ENCODE measurements at places on chromosomes 12 and 14. TPM values are rescaled to one million over a fixed set of nuclear protein-coding genes. Genes with fewer than 3 reads are reported as not detected.

The SLC25A21 gene
- not detected for total RNA-seq

The PPP1R1A gene
- total RNA-seq: not detected

The CDCA4 gene
- total RNA-seq: 15.6 TPM

The PRB2 gene
- not detected for total RNA-seq

The NELL2 gene
- 212 TPM for total RNA-seq

The HPD gene
- total RNA-seq: 0.58 TPM

The POTEG gene
- not detected for total RNA-seq

The CLEC2A gene
- not detected for total RNA-seq

The KLRC4 gene
- 17.3 TPM for total RNA-seq

The TAS2R42 gene
- total RNA-seq: not detected

The PIWIL1 gene
- not detected for total RNA-seq

The DENND5B gene
- total RNA-seq: 1.2 TPM

The FOXG1 gene
- not detected for total RNA-seq

The CLEC14A gene
- not detected for total RNA-seq

The LYZ gene
- 7.8 TPM for total RNA-seq

The MGST1 gene
- total RNA-seq: not detected

The ADCY4 gene
- total RNA-seq: 8.5 TPM

The PKP2 gene
- total RNA-seq: 1.3 TPM

The SBNO1 gene
- total RNA-seq: 38.6 TPM

The RNASE4 gene
- not detected for total RNA-seq

The SDSL gene
- total RNA-seq: 0.19 TPM

The MYO1H gene
- not detected for total RNA-seq

All from T-cell (primary cell).